T-cell (primary cell): ENCODE measurements at places on chromosomes 11 and 22.

DNA sequence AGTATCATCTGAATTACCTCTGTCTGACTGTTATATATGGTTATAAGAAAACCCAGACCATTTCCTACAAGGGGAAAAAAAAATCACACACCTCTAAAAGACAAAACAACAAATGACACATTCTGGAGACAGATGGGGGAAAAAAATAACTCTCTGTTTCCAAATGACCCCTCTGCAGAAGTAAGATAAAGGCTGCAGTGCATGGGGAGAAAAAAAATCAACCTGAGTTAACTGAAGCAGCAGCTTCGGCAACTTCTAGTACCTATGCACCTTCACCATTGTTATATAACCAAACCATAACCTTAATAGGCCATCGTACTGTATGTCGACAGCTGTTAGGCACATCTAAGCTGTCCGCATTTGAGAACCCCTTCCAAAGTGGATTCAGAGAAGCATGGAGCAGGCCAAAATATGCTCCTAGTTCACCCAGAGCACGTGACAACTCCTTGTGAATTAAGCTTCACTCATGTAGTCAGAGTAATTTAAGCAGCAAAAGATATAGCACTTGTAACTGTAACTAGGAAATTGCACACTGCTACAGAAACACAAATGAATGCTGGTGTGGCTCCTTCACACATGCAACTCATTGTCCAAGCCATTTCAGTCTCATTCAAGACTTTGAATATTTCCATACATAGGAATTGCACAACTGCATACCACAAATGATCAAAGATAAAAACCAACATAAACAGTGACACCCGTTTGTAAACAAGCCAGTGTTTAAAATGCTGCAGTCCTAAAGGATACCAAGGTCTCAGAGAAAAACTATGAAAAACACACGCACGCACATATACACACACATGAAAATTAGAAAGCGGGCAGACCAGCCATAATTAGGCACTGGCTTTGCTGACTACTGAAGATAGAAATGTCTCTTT is 2.7 kb downstream of the SIK3 start:
- no peak for DNase-seq

DNA sequence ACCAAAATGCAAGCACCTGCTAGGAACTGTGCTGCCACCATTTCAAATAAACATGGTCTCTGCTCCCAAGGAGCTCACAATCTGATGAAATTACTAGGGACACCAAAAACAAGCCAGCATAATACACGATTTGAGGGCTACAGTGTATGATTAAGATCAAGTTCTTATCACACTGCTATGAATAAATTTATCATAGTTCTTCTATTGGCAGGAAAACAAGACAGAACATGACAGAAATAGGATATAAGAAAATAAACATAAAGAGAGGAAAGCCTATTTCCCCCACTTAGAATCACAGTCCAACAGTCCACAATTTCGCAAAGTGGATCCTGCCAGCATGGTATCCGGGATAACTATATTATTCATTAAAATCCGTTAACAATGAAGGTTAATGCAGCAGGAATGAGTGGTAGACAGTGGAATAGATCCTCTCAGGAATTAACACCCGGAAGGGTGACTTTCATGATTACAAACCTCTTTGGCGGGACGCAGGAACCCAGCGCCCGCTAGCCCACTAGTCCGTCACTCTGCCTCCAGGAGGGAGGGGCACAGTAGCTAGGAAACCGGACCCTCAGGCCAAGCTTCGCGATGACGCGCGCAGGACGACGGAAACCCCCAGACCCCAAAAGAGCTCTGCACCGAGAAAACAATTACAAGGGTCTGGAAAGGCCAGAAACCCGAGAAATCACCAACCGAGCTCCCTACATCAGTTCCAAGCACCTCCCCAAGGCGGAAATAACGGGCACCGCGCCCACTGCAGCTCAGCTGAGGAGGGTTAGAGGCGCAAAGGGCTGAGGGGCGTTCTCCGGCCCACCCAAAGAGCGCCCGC is 607 bp downstream of the CCDC82 start:
- DNase-seq, result no peak

GRCh38 chr11:30631148-30631547 is 45.0 kb upstream of the MPPED2 start:
- no peak for DNase-seq

GRCh38 chr11:33530815-33531214 is 169.8 kb downstream of the C11orf91 start:
- DNase-seq, result no peak

DNA sequence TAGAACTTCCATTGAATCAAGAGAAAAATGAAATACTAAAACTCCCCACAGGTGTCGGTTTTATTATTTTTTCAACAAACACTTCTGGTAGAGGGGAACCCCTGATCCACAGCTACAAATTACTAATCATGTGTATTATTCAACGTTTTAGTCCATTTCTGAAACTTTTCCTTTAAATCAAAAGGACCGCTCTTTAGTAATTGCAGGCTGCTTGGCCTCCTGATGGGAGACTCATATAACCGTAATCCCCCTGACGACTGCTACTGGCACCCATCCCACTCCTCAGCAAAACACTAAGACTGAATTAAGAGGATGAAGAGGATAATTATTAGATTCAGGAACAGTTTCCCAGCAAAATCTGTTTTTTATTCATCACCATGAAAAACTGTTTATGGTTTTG is 46.4 kb downstream of the PAX6 start:
- no peak for DNase-seq

DNA sequence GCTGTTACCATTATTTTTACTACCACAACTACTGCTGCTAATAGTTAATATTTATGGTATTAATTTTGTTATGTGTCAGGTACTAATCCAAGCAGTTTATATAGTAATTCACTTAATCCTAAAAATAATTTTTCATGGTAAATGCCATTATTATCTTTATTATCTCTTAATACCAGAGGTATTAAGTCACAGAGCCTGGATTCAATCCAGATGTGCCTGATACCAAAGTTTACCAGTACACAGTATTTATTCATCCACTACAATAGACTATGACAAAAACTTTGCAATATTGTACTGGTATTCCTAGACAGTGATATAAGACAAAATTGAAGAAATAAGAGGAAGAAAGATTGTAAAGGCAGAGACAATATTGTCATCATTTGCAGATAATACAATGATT is 24.5 kb downstream of the MAP6 start:
- DNase-seq, result no peak

GRCh38 chr22:39214383-39215069 is 30.3 kb downstream of the PDGFB start:
- no peak for DNase-seq

GRCh38 chr11:86795949-86796348 is 4.4 kb upstream of the PRSS23 start:
- DNase-seq, result no peak

DNA sequence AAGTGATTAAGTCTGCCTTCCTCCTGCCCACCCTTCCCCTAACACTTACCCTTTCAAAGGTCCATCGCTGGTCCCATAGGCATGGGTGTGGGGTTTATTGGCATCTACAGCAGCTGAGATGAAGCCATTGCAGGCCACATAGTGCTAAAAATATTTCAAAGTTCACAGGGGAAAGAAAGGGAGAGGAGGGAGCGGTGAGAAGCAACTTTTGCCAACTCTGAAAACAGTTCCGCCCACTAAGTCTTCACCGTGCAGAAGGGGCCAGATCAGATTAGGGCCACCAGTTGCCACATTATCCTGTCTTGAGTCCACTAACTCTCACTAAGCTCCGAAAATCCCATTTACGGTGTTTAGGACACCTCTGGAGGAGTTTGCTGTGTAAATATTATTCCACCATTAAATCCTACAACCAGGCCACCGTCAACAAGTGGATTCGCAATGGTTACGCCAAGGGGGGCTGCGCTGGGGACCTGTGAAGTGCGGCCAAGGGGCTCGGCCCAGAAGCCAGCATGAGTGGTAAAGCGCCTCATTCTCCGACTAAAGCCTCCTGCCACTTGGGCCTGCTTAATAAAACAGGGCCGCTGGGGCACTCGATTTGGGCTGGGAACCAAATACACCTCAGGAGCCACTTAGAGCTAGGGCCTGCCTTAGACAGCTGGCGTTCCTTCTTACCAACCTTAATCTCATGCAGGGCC is 534.9 kb downstream of the MIAT start:
- DNase-seq, result no peak

- DNase-seq, result no peak
These were observed 5.6 kb downstream of the DUSP18 start for GRCh38 chr22:30662040-30662439.

- DNase-seq, result no peak
These were observed 401.6 kb upstream of the CCDC90B start for GRCh38 chr11:83687787-83688186.

GRCh38 chr11:9642894-9643293 is 21.0 kb upstream of the SWAP70 start:
- DNase-seq, result no peak

DNA sequence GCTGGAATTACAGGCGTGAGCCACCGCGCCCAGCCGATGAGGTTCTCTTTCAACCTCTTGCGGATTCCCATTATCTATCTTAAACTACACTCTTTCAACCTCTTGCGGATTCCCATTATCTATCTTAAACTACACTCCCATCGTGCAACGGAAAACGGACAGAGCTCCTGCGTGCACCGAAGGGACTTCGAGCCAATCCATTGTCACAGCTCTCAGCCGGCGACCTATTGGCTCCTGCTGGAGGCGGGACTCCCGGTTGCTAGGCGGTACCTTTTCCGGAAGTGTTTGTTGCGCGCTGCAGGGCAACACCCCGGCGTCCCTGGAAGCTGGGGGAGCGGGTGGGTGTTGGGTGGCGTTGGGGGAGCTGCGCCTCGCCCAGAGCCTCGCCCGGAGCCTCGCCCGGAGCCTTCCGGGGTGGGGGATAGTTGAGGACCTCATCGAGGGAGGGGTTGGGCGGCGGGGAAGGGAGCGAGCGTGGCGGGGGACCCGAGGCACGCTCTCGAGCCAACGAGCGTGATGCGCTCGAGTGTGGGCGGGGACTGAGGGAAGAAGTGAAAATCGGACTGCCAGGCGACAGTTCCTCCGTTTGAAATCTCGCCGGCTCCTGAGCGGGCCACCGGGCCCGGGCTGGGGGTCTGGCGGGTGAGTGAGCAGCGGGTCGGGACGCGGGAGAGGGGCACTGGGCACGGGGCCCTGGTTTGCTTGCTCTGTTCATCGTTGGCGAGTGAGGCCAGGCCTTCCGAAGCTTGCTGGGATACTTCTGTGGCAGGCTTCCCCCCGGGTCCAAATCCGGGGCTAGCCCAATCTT is at the start of gene CEP164:
Gene CEP164, plus strand, starts transcription at position 288 of the 808 bp plus-strand sequence. CDS start 10,733 bp downstream, outside the sequence.
- peak; percentile 92 for DNase-seq

GRCh38 chr22:30868663-30869385 is 99.8 kb downstream of the MORC2 start:
- no peak for DNase-seq

- DNase-seq, result no peak
These were observed 107.7 kb upstream of the DDI1 start for GRCh38 chr11:103928802-103929161.

DNA sequence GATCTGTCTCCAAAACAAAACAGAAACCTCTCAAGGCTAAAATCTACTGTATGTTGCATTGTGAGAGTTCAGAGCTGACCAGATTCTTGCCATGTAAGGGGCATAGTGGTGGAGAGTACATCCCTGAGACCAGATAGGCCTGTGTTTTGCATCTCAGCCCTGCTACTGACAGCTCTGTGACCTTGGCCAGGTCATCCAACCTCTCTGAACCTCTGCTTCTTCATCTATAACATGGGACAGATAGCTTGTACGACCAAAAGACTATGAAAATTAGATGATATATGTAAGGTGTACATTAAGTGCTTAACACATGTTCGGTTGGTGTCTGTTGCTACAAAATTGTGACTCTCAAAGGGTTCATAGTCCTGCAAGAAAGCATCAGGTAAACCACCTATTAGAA is 22.9 kb downstream of the ZNRF3 start:
- no peak for DNase-seq

DNA sequence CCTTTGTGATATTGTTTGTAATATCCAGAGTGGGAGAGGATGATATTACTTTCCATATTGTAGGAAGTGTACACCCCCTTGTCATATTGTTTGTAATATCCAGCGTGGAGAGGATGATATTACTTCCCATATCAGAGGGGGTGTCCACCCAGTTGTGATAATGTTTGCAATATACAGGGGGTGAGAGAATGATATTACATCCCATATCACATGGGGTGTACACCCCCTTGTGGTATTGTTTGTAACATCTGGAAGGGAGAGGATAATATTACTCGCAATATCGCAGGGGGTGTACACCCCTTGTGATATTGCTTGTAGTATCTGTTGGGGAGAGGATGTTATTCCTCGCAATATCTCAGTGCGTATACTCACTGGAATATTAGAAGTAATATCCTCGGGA is 61.5 kb downstream of the PRSS23 start:
- DNase-seq, result no peak

DNA sequence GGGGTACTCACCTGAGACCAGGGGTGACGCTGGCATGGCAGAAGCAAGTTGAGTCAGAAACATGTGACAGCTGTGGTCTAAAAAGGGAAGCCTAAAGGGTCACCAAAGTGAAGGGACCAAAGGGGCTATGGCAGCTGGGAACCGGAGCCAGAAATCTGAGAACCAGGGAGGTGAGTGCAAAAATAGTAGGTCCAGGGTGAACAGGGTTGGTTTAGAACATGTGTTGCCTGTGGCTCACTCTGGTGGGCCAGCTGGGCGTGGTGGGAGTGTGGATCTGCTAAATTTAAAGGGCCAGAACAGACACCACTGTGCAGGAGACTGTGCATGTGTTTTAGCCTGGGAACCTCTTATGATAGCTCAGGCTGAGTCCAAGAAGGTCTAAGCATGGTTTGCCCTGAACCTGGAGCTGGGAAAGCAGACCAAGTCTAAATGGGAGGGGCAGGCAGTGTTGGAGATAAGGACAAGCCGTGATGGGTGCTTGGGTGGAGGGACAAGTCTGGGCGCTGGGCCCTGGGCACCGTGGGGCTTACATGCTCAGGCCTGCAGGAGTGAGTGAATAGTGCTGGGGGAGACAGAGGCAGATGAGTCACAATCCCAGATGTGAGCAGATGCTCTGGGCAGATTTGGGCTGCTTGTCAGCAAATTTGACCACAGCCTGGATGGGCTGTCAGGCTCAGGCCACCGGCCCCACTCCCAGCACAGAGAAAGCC is 41.4 kb upstream of the ZBED5 start:
- no peak for DNase-seq

- no peak for DNase-seq
These were observed 24.4 kb downstream of the AASDHPPT start for GRCh38 chr11:106101819-106102218.

DNA sequence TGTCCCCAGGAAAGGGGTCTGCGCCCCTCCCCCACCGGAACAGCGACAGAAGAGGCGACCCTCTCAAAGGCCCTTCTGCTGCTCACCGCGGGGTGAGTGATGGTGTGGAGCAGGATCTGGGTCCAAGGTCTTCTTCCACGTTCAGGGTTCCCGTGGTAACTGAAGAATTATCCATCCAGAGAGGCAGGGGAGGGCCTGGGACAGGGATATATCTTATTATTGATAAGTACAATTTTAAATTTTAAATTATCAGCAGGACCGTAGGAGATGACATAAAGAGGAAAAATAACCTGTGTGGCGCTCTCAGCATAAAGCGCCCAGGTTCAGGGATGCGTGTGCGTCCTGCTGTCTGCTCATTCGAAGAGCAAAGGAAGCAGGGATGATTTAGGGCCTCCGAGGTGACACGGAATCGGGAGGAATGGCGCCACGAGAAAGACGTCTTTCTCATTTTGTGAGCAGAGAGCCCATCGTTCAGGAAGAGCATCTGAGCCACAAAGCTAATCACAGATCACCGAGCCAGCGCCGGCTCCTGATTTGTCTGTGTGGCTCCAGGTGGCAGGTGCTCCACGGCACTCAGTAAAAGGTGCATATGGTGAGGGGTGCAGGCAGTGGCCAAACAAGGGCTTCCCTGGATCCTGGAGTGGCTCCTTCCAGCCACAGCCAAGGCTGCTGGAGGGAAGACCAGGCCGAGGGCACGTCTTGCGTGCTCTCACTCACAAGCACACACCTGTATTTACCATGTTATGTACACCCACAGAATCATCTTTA is 19.3 kb downstream of the KRTAP5-5 start:
- DNase-seq, result no peak
